ENCODE measurements at places on chromosomes 7 and 10. TPM values are rescaled to one million over a fixed set of nuclear protein-coding genes. Genes with fewer than 3 reads are reported as not detected.

BLNK gene
- not detected for total RNA-seq

EVX1 gene
- not detected for total RNA-seq

INSYN2A gene
- total RNA-seq = not detected

WEE2 gene
- total RNA-seq = not detected

THSD7A gene
- not detected for total RNA-seq

AMZ1 gene
- total RNA-seq = 0.08 TPM

GIMAP2 gene
- total RNA-seq = 97.7 TPM

C10orf105 gene
- total RNA-seq = 0.52 TPM

PRPS1L1 gene
- not detected for total RNA-seq

POLR2J2 gene
- total RNA-seq = 37.4 TPM

FAM24A gene
- not detected for total RNA-seq

EBLN1 gene
- total RNA-seq = not detected

AKR1C2 gene
- 0.17 TPM for total RNA-seq

FAM185A gene
- 8.3 TPM for total RNA-seq

GPR26 gene
- not detected for total RNA-seq

NODAL gene
- not detected for total RNA-seq

MAGI2 gene
- 0.05 TPM for total RNA-seq

RPP30 gene
- 60.2 TPM for total RNA-seq

TNPO3 gene
- total RNA-seq = 48.1 TPM

CYP3A7 gene
- not detected for total RNA-seq

MEIG1 gene
- 0.82 TPM for total RNA-seq

SLC26A3 gene
- total RNA-seq = not detected

XRCC2 gene
- total RNA-seq = 14.6 TPM

FGF8 gene
- total RNA-seq = not detected

CNTNAP2 gene
- not detected for total RNA-seq

MSRB2 gene
- 6.5 TPM for total RNA-seq

RTKN2 gene
- total RNA-seq = 8.5 TPM

CALML5 gene
- total RNA-seq = not detected

ADAP1 gene
- total RNA-seq = 12.4 TPM

ANKRD7 gene
- not detected for total RNA-seq

LIPF gene
- total RNA-seq = not detected

ZNF117 gene
- total RNA-seq = 6.8 TPM

CDH23 gene
- 4.0 TPM for total RNA-seq

CYP26C1 gene
- 0.12 TPM for total RNA-seq

GDF2 gene
- not detected for total RNA-seq

Measured in activated CD4-positive, alpha-beta T cell treated with anti-CD3 and anti-CD28 coated beads, Interleukin-2, amount 10 ng/mL, durations not matched to agents 7 days and 5 days (primary cell).